ENCODE measurements at places on chromosomes 3 and 15.

DNA sequence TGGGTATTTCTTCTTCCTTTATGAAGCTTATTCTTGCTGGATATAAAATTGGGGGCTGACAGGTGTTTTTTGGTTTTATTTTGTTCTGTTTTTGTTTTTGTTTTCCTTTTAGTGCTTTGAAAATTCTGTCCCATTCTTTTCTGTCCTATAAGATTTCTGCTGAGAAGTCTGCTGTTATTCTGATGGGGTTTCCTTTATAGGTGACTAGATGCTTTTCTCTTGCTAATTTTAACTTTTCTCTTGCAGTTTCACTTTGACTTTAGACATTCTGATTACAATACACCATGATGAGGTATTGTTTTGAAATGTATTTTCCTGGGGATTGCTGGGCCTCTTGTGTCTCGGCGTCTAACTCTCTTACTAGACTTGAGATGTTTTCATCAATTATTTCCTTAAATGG lies 22.8 kb downstream of the TTC14 start:
- no peak for DNase-seq

GRCh38 chr3:194683380-194683779 lies 2.3 kb upstream of the FAM43A start:
- DNase-seq = no peak

- DNase-seq = no peak
Measured at GRCh38 chr3:157865352-157866000, 240.7 kb downstream of the SHOX2 start.

- no peak for DNase-seq
Measured at GRCh38 chr3:136404056-136404455, 153.9 kb downstream of the PCCB start.

- DNase-seq = no peak
Measured at GRCh38 chr3:59285560-59285959, 235.7 kb upstream of the CFAP20DC start.

- DNase-seq = peak; percentile 66
Measured at GRCh38 chr3:147412917-147413685, 3.9 kb downstream of the ZIC1 start.

- DNase-seq = no peak
Measured at GRCh38 chr3:39937315-39937714, 127.9 kb downstream of the MYRIP start.

DNA sequence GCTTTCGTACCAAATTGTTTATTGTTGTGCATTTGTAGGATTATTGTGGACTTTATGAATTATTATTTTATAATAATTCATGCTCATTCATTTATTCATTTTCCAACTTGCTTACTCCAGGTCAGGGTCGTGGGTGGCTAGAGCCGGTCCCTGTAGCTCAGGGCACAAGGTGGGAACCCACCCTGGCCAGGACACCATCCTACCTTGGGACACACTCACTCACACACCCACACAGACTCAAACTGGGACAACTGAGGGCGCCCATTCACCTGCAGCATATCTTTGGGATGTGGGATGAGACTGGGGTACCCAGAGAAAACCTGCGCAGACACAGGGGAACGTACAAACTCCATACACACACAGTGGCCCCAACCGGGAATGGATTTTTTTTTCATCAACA lies 40.6 kb downstream of the SSUH2 start:
- no peak for DNase-seq

- DNase-seq = peak; percentile 60
Measured at GRCh38 chr15:90400759-90401314, 12.8 kb downstream of the IQGAP1 start.

DNA sequence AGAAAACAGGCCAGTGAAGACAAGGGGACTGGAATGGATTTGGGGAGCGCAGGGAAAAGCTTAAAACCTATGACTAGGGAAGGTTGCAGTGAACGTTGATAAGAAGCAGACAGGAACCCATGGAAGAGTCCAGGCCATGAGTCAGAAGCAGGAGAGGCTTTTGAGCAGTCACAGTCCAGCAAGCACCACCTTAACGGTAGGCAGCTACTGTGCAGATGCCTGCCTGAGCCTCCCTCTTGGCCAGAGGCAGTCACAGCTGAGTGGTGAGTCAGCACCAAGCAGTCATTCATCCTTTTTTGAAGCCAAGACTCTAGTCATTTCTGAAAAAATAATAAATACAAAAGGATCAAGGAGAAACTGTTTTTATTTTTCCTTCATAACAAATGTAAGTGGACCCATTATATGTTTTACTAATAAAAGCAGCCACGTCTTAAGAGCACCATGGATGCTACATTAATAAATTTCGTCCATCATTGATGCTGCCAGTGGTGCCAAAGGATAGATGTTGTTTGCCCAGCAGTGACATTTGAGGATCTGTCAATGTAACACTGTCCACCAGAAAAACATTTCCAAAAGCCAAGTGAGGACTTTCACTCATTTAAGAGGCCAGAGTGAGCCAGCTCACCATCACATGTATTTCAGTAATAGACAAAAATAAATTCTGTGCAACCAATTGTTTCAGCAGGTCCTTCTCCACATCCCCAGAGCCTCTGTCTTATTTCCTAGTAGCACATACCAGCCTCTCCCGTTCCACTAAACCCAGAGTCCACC lies 42.1 kb upstream of the ACTC1 start:
- DNase-seq = no peak

DNA sequence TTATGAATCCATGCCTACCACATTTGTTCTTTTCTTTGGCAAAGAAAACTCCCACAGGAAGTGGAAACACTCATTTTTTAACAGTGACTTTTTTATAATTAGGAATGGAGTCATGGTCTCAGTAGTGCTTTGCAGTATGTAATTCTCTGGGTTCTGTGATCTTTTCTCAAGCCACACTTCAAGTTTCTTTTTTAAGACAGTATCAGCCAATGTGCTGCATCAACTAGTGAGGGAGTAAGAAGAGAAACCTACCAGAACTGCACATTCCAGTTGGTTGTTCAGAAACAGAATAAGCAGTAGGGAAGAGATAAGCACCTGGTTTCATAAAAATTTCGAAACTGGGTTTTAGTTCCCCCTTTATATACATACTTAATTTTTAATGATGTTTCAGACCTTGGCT lies 126.3 kb downstream of the FOXB1 start:
- DNase-seq = no peak

DNA sequence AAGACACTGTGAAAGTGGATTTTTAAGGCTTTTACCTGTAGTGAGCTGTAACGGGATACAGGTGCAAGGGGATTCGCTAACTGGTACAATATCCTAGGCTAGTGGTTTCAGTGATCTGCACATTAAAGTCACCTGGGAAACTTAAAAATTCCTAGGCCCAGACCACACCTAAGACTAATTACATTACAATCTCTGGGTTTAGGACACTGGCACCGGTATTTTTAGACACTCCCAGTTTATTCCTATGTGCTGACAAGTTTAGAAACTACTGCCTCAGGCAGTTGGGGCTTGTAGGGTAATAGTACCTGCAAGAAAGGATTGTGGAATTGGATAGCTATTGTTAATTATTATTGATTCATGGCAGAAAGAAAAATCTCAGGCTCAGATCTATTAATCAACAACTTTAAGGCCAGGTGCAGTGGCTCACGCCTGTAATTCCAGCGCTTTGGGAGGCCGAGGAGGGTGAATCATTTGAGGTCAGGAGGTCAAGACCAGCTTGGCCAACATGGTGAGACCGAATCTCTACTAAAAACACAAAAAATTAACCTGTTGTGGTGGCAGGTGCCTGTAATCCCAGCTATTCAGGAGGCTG lies 50.4 kb upstream of the CASR start:
- DNase-seq = no peak

DNA sequence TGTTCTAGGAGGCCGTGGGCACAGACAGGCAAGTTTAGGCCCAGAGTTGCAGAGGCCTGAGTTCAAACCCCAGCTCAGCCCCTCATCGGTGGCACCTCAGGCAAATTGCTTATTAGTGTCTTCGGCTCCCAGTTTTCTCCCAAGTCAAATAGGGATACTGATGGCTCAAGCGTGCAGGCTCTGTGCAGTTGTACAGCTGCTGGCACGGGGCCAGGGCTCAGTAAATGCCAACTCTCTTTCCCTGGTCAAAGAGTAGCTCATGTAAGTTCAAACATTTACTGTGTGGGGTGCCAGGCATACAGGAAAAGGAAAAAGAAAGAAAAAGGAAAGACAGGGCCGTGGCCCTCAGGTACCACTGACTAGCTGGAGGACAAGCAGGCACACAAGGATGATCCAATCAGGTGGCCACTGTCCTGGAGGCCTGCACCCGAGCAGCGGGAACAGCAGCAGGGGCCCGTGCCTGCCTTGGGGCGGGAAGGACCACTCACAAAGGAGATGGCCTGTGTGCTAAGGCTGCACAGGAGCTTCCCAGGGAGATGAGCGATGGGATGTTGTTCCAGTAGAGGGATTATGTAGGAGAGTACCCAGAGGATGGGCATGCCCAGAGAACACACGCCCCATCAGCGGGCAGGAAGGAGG lies 70.8 kb downstream of the TBC1D2B start:
- no peak for DNase-seq

- DNase-seq = no peak
Measured at GRCh38 chr3:127899766-127900165, 15.3 kb upstream of the KBTBD12 start.

GRCh38 chr3:9100513-9100894 lies 137.2 kb upstream of the RAD18 start:
- no peak for DNase-seq

- no peak for DNase-seq
Measured at GRCh38 chr3:185264849-185265553, 11.2 kb upstream of the EHHADH start.

DNA sequence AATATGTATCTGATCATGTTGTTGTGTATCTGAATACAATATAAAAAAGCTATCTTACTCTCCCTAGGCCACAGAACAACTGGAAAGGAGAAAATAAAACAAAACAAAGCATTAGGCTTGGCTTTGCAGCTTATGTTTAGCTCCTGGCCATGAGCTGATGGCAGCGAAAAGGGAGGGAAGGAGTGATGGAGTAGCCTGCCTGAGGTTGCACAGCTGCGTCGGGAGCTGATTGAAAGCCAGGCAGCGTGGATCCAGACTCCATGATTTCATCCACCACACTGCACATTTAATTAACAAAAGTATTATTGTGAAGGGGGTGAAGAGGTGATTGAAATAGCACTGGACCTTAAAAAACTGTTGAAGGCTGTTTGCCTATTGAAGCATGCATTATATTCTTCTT lies 212.2 kb downstream of the GABRG3 start:
- no peak for DNase-seq

GRCh38 chr3:65545429-65545828 lies 493.3 kb downstream of the MAGI1 start:
- DNase-seq = no peak

DNA sequence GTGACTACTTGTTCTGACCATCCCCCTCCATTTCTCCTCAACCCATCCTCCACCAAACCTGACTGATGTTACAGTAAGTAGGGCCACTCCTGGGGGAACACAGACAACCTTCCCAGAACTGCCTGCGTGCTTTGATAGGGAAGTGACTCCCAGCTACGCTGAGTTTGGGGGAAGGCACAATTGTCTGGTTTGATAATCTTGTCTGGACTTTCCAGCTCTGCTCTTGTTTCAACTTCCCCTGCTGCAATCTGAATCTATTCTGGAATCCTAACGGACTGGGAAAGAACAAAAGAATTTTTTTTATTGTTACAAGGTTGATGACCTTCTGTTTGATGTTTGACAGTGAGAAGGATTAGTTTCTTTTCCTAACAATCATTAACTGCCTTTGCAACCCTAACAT lies 895.6 kb downstream of the ROBO1 start:
- no peak for DNase-seq

GRCh38 chr15:71627604-71628003 lies 182.8 kb upstream of the NR2E3 start:
- no peak for DNase-seq

GRCh38 chr15:75178938-75179745 lies 22.5 kb upstream of the C15orf39 start:
- DNase-seq = no peak

GRCh38 chr3:12841970-12842328 lies 584 bp upstream of the RPL32 start:
- DNase-seq = no peak

DNA sequence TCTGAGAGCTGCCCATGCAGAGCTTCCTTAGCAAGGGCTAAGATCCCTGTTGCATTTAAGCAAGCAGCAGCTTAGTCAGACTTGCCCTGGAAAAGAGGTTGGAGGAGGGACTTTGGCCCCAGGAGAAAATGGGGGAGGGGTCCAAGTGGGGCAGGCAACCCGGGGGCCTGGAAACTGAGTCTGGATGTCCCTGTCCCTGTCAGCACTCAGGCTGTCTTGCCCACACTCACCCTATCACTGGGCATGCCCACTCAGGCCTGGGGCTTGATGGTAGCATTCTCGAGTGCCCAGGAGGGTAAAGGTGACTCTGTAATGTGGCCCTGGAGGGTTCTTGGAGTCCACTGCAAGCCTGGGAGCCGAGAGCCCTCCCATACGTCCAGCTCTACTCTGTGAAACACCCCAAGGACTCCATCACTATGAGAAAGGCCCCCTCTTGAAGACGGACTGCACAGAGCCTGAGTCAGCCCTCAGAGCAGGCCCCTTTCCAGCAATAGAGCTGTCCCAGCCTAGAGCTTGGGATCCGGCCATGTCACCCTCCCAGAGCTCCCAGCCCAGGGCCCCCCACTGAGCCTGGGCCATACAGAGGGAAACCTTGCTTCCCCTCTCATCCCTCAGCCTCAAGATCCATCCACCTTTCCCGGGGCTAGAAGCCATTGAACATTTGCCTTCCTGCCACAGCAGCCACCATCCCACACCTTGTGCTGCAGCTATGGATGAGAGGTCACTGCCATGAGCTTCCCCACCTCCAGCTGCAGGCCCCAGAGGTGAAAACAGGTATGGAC lies 13.4 kb downstream of the MYL3 start:
- DNase-seq = peak; percentile 41

DNA sequence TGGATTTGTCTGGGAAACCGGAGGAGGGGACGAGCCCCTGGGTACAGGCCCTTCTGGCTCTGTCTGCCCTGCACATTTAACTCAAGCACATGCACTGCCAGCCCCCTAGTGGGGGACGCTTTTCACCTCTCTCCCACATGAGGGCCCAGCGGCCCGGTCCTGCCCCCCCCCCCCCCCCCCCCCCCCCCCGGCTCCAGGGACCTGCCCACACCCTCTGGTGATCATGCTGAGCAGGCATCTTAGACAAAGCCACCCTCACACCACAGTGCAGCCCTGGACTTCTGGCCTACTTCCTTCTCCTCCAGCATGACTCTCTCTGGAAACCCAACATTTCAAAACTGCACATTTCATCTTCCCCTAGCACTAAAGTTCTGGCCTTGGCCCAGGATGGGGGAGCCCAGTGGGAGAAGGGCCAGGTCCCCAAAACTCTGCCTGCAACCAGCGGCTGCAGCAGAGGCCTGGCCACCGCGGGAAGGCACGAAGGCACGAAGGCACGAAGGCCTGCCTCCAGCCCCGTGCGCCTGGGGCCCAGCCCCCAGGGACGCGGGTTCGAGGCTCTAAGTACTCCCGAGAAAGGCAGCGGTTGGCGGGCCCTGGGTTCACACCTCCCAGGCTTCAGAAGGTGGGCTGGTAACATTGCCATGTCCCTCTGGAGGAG lies 14.1 kb downstream of the KLF15 start:
- DNase-seq = peak; percentile 23

- DNase-seq = no peak
Measured at GRCh38 chr15:90067181-90067952, 34.9 kb downstream of the IDH2 start.
